ENCODE measurements at places on chromosomes 1 and 21.

DNA sequence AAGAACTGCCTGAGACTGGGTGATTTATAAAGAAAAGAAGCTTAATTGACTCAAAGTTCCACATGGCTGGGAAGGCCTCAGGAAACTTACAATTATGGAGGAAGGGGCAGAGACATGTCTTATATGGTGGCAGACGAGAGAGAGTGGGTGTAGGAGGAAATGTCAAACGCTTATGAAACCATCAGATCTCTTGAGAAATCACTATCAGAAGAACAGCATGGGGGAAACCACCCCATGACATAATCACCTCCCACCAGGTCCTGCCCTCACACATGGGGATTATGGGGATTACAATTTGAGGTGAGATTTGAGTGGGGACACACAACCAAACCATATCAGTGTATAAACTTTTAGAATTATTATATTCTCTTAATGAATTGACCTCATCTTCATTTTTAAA is 335.9 kb upstream of the DPYD start:
- DNase-seq: no peak

- DNase-seq: no peak
These were observed 66.5 kb downstream of the AK4 start for GRCh38 chr1:65214340-65215027.

DNA sequence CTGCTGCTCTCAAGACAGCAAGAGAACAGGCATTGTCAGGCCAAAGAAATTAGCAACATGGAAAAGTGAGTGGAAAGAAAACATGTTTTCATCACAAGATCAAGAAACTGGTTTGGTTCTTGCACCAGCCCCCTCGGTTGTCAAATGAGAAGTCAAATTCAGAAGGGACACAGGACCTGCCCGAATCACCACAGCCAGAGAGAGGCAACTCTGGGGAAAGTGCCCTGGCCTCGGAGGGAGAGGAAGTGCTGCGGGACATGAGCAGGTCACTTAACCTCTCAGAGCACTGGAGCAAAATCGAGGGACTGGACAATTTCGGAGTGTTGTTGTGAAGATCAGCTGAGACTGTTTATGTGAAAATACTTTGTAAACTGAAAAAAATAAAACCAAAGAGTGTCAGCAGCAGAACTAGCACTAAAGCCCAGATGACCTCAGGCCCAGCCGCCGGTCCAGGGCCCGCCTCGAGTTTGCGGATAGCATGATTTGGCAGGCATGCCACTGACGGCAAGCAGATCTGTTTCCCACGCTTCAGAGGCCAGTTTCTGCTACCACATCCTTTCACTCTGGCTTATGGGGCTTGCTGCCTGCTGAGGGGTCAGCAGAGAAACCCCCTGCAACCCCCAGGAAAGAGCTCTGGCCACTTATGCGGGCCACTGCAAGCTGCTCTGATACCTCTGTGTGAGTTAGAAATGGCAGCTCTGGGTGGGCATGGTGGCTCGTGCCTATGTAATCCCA is 32.1 kb downstream of the CD247 start:
- no peak for DNase-seq

GRCh38 chr1:201614262-201615015 is 75.5 kb downstream of the NAV1 start:
- DNase-seq: no peak

DNA sequence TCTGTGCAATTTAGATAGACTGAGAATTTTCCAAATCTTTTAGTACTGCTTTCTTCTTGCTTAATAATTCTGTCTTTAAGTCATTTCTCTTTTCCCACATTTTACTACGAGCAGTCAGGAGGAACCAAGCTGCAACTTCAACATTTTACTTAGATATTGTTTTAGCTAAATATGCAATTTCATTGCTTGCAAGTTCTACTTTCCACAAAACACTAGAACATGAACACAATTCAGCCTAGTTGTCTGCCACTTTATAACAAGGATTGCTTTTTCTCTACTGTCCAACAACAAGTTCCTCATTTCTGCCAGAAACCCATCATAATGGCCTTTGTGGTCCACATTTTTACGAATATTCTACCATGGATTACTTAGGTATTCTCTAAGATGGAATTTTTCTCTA is 36.6 kb downstream of the SORT1 start:
- DNase-seq: peak; percentile 32

- peak; percentile 28 for DNase-seq
These were observed 1.7 kb downstream of the ISG15 start for GRCh38 chr1:1014799-1015681.

DNA sequence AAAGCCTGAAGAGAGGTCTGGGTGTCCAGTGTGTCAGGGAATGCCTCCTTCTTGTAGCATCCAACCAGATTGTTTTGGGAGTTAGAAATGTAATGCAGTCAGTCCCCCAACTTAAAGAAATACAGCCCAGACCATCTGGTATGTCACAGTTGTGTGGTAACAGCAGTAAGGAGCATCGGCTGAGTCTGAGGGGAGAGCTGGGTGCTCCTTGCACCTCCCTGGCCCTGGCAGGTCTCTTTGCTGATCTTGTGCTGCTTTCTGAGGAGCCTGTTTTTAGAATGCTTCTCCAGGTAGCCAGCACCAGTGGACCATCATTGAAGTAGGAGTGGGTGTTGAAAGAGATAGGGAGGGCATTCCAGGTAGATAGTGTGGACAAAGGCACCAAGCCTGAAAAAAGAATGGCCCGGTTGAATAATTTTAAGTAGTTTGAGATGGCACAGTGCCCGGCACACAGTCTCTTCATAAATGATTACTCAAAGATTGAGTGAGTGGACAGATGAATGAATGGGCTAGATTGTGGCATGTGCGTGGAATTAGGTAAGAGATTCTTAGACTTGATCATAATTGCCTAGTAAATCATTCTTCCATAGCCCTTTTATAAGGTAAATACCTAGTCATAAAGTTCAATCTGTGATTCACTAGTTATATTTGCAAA is 46.5 kb downstream of the LAMC1 start:
- DNase-seq: no peak

GRCh38 chr1:150065184-150065871 is 2.2 kb upstream of the VPS45 start:
- peak; percentile 18 for DNase-seq

- no peak for DNase-seq
These were observed 68.4 kb downstream of the TNR start for GRCh38 chr1:175675017-175675416.

All from KBM-7 (cell line).